Activated CD4-positive, alpha-beta T cell treated with anti-CD3 and anti-CD28 coated beads, Interleukin-10, Interleukin-2, amounts not matched to agents 100 ng/mL and 50 ng/mL, durations not matched to agents 16 hours and 8 hours (primary cell): ENCODE measurements at places on chromosomes 7 and 10.

GRCh38 chr7:10075866-10076265, 897.8 kb upstream of the PHF14 start:
- DNase-seq = no peak

DNA sequence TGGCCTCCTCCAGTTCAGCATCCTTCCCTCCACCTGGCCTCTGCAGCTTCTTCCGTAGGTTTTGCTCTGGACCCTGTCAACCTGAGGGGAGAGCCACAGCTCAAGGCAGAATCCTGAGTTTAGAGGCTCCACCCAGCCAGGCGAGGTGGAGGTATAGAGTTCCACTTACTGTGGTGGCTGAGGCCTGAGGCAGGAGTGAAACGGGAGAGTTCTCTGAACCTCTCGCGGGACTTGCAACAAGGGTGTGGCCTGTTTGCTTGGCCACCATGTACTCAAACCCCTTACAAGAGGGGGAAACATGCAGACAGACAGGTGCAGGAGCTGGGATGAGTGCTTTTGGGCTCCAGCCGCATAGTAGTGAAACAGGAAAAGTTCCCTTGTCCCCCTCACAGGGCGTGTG, 154.0 kb upstream of the C7orf33 start:
- DNase-seq = no peak

- no peak for DNase-seq
Observed at GRCh38 chr7:152395112-152395511, 40.7 kb downstream of the KMT2C start.

GRCh38 chr7:45203936-45204445, 46.4 kb downstream of the RAMP3 start:
- peak; percentile 61 for DNase-seq

DNA sequence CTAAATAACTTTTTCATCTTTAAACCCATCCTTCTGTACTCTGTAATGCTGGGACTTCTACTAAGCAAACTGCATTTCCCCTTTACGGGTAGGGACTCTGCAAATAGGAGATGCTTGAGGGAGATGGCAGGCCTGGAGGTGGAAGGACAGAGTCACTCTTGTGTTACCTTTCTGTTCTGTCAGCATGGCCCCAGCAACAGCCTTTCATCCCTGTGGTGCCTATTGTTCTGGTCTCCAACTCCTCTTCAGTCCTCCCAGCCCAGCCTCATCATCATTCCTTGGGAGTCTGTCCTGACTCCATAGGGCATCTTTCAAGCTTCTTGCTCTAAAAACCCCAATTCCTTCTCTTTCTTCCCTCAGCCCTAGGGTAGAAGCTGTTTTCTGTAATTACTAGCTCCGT, 230.0 kb downstream of the SNX13 start:
- DNase-seq = no peak

GRCh38 chr7:69837387-69838068, 239.3 kb downstream of the AUTS2 start:
- DNase-seq = no peak

DNA sequence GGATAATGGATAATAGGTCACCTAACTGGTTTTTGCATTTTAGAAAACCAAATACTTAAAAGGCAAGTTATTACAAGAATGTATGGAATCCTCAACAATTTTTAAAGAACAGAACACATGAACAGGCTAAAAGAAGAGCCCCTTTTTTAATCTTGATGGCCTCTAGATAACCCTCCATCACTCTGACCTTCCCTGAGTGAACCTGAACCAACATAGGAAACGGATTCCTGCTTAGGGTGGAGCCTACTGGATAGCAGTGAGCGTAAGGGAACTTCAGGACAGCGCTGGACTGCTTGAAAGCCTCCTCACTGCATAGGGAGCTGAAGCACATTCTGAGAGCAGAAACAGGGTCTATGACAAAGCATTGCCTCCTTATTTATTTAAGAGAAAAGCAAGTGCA, 20.5 kb downstream of the TRPV5 start:
- DNase-seq = no peak

DNA sequence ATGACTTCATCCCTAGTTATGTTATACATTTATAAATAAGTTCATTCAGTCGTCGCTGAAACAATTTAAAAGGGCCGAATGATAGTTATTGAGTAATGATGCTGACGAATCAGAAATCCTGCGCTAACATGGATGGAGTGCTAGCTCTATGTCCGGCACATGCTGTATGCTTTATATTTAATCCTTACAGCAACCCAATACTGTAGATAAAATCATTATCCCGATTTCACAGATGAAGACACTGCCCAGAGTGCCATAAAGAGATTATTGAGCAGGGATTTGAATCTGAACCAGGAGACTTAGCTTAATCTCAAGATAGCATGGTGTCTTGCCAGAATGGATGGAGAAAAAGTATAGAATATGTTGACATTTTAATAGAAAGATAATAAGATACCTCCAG, 1.1 kb upstream of the ICA1 start:
- no peak for DNase-seq

GRCh38 chr10:77334501-77334900, 303.1 kb downstream of the KCNMA1 start:
- no peak for DNase-seq

GRCh38 chr7:64099656-64100531, 54.7 kb downstream of the ZNF727 start:
- DNase-seq = no peak

- DNase-seq = no peak
Observed at GRCh38 chr7:127901895-127902703, 129.1 kb downstream of the LRRC4 start.

GRCh38 chr10:101838416-101838970, 5.1 kb downstream of the KCNIP2 start:
- DNase-seq = no peak

GRCh38 chr10:118139321-118139720, 92.6 kb upstream of the RAB11FIP2 start:
- DNase-seq = no peak

GRCh38 chr10:80485946-80486764, 32.0 kb downstream of the TSPAN14 start:
- peak; percentile 52 for DNase-seq

GRCh38 chr10:103042129-103042528, 124.0 kb downstream of the CNNM2 start:
- no peak for DNase-seq

DNA sequence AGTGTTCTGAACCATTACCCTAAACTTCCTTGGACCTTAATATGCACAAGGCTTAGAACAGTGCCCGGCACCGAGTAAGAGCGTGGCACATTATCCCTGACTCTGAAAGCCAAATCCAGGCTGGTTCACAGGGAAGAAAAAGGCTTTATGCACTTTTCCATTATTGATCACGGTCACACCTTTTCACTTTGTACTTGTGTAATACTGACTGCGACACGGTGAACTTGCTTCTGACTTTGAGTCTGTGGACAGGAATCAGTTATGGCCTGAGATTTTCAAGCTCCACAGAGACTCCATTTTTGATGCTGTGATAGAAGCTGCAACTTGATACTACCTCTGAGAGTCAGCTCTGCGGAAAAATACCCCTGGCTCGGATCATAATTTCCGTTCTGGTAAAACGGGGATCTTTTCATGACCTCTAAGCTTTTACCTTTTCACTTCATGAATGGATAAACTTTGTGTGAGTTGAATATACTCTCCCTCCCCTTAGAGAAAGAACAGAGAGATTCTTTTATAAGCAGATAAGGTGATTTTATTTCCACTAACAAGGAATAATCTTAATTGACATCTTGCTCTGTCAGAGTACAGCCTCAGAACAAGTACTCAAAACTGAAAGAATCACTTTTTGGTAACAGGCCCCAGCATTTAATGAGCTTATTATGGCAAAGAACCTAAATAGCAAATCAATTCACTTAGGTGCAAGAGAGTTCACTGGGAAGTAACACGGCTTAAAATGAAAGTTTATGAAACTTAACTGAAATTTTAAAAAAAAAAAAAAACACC, 88.8 kb downstream of the ELMO1 start:
- DNase-seq = peak; percentile 45

DNA sequence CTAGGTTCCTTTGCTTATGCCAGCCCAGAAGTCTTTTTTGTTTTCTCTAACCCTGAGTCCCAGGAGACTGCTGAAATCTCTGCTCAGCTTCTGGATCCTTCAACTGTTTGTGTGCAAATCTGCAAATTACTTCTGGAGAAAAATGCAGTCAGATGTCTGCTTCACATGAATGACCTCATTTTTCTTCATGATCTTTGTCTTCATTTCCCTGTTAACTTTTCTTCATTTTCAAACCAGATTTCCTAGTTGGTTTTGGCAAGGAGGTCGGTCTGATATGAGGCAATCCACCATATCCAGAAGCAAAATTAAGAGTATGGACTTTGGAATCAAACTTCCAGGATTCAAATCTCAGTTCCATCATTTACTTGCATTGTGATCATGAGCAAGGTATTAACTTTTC, 66.8 kb downstream of the ZNF503 start:
- no peak for DNase-seq

- DNase-seq = no peak
Observed at GRCh38 chr7:55545496-55545895, 26.8 kb downstream of the VOPP1 start.

GRCh38 chr7:8625612-8626011, 192.2 kb downstream of the NXPH1 start:
- no peak for DNase-seq

- no peak for DNase-seq
Observed at GRCh38 chr7:124720195-124720594, 45.4 kb downstream of the GPR37 start.

DNA sequence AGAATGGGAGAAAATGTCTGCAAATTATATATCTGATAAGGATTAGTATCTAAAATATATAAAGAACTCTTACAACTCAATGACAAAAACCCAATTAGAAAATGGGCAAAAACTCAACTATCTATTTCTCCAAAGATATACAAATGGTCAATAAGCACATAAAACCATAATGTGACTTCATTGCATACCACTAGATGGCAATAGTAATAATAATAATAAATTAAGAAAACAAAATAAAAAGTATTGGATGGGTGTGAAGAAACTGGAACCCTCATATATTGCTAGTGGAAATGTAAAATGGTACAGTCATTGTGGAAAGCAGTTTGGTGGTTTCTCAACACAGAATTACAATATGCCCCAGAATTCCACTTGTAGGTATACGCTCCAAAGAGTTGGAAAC, 98.8 kb downstream of the VIPR2 start:
- DNase-seq = no peak

DNA sequence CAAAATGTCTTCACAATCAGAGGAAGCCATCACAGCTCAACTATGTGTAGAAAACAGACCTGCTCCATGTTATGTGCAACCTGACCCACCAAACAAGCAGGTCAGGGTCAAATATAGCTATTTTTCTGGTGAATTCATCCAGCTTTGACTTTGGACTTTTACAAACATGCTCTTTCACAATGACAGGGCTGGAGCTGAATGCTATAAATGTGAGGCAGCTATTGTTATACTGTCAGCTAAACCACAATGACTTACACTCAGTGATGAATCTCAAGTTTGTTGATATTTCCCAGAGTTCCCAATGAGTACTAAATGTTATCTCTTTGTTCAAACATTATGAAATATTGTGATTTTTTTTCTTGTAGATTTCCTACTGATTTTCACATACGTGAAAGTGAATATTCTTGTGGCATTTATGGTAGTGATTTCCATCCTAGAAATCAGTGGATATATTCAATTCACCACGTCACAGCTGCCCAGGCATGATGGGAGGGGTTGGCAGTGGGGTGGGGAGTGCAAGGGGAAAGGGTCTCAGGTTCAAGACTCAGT, 2.5 kb upstream of the ITIH2 start:
- no peak for DNase-seq

DNA sequence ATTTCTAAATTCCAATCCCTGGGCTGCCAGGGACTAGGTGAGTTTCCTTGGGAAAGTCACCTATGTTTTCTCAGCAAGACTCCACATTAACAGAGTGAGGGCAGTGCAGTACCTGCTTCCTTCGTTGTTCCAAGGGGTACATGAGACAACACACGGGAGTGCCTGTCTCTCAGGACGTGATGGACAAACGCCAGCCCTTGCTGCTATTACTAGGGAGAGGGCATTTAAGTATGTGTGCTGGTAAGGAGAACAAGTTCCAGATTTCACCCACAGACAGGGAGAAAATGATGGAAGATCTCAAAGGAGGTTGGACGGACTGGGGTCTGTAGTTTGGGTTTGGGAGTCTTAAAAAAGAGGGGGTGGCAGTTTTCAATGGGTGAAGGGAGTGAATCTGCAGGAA, 195.7 kb downstream of the HERPUD2 start:
- no peak for DNase-seq

DNA sequence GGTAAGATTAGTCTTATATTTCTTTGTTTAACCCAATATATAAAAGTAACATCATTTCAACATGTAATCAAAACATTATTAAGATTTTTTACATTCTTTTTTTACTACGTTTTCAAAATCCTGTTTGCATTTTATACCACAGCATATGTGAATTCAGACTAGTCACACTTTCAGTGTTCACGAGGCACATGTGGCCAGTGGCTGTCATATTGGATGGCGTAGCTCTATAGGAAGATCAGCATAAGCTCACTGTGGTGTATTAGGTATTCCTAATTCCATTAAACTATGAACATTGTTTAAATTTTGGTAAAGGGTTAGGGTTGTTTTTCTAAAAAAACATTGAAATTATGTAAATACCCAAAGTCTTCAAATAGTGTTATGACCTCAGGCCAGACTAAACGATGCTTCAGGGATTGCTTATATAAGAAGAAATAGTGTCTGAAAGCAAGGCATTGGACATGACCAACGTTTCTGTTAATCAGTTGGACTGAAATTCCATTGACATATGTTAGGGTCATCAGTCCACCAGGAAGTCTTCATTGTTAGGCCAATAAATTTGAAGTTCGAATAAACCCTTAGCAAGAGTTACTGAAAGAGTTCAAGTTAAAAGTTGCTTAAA, 97.0 kb downstream of the BICC1 start:
- no peak for DNase-seq

GRCh38 chr7:93092757-93093370, 24.9 kb downstream of the SAMD9 start:
- DNase-seq = peak; percentile 34

DNA sequence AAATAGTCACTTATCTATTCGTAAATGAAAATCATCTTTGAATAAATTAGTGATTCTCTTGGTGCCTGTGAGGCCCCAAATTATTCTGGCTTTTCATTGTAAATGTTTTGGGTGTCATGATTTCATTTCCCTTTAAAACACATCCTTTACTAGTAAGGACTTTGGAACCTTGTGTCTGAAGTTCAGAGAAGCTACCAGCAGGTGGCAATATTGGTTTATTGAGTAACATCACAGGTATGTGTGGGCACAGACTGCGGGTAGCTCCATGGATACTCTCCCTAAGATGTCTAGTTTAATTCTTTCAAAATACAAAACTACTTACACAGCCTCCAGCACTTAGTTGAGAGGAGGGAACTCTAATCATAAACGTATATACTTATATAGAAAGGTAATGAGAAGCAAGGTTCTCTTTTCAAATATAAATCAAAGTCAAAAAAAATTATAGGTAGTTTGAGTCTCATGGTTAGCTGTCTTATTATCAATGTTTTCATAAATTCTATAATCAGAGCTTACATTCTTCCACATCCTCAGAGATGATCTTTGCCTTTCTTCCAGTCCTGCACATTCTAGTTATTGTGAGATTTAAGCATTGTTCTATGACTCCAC, 449.6 kb downstream of the GRM8 start:
- peak; percentile 60 for DNase-seq

DNA sequence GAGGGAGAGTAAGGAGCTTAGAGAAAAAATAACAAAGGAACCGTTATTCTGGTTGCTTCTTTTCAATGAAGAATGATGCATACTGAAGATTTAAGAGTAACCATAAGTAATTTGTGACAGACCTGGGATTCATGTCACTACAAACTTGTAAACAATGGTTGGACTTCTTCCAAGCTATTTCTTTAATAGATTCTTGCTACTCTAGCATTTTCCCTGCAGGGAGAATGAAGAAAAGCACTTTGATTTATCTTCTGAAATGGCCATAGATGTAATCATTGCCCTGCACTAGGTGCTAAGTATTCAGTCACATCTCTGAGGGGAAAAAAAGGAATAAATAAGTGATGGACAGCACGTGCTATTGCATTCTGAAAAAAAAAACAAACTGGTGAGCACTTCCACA, 606.6 kb upstream of the LRRN3 start:
- DNase-seq = no peak
